ENCODE measurements at places on chromosomes 1 and 21.

GRCh38 chr1:205474571-205474970 lies 18.7 kb upstream of the BLACAT1 start:
- no peak for DNase-seq

DNA sequence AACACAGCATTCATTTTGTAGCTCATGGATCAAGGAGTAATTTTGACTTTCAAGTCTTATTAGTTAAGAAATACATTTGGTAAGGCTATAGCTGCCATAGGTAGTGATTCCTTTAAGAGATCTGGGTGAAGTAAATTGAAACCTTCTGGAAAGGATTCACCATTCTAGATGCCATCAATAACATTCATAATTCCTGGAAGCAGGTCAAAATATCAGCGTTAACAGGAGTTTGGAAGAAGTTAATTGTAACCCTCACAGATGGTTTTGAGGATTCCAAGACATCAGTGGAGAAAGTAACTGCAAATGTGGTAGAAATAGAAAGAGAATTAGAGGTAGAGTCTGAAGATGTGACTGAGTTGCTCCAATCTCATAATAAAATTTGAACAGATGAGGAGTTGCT lies 216.6 kb downstream of the GREM2 start:
- no peak for DNase-seq

GRCh38 chr1:107477233-107477632 lies 336.4 kb downstream of the NTNG1 start:
- no peak for DNase-seq

DNA sequence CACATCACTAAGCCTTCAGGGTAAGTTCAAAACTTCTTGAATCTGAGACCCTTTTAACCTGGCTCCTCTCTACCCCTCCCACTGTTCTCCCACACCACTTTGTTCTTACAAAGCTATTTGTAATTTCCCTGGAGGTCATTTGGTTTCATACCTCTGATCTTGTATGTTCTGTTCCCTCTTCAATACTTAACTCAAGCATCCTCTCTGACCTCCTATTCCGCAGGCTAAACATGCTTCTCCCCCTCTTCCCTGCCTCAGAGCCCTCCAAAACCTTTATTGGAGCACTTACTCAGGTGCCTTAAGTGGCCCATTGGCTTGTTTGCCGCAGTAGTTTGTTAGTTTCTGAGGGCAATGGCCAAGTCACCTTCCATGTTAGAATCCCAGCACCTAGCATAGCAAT lies 54.8 kb downstream of the SSX2IP start:
- DNase-seq, result no peak

DNA sequence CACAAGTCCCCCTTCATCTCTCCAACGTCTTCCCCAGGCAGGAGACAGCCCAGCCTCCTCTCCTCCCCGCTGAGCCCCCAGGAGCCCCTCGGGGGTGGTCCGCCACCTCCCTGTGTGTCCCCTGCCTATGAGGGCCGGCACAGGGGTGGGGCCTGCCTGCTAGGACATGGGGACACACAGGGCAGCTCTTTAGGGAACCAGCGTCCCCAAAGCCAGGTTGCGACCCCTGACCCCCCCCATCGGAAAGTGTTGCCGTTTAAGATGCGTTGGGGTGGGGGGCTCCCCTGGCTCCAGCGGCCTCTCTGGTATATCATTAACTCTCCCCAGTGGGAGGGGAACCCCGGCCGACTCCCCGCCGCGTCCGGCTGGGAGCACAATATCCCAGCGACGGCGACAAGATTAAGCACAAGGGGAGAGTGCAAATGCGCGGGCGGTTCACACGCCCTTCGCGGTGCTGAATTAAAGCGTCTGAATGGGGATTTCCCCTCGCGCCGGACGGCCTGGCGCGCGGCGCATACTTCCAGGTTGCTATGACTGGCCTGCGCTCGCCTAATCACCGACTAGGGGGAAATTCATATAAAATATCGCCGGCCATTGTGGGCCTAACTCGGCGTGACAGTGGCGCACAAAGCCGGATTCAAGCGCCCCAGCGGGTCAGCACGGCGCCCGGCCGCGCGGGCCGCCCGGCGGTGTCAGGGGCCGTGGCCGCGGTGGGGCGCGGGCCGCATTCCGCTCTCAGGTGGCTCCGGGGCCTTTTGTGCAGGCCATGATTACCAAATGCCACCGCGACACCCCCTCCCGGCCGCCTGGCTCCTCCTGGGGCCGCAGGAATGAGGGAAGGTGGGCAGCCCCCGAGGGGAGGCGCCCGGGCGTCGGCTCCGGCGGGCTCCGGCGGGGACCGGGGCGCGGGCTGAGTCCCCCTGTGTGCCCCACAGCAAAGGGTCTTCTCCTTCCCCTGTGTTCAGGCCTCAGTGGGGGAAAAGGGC lies 30.9 kb downstream of the WNT3A start:
- DNase-seq, result no peak

All from CD4-positive, alpha-beta T cell treated with Interleukin-4 for 4 hours (primary cell).